ENCODE measurements at places on chromosomes 13 and 19.
A peak's percentile ranks its signal among the peaks of the same experiment; 100 is the strongest.

DNA sequence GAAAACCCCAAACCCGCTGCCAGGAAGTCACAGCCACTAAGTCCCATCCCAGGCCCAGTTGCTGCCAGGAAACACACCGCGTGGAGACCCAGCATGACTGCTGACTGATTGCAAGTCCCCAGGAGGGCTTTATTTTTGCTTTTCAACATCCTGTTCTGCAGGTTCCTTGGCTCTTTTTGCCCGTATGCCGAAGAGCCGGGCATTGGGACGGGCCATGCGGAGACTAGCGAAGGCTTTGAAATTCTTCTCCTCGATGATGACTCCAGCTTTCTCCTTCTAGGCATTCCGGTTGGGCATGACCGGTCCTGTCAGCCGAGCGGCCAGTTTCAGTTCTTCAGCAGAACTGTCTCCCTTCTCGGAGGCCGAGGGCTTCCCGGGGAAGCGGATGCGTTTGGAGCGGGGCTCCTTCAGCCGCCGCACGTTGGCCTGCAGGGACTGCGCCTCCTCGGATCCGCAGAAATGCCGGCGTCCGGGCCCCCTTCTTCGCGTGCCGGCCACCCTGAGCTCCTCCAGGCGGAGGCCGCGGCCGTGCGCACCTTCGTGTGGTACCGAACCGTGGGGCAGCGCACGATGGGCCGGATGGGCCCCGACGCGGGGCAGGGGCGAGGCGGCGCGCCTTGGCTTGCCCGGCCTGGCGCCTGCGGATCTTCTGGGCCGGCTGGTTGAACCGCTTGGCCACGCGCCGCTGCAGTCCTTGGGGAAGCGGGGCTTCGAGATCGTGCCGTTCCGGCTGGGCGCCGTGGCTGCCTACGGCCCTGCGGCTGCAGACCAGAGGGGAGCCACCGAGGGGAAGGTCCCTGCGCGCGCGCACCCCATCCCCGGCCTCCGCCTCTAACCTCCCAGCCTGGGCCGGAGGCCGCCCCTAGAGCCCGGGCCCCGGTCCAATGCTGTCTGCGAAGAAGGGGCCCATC lies 15.2 kb downstream of the ZSCAN5C start:
- DNase-seq = no peak

GRCh38 chr19:46571495-46571894 lies 29.6 kb upstream of the CALM3 start:
- DNase-seq = no peak

GRCh38 chr13:50340146-50340545 lies 324.9 kb downstream of the KCNRG start:
- DNase-seq = no peak

GRCh38 chr19:14393329-14393728 lies 12.1 kb downstream of the ADGRE5 start:
- no peak for DNase-seq

DNA sequence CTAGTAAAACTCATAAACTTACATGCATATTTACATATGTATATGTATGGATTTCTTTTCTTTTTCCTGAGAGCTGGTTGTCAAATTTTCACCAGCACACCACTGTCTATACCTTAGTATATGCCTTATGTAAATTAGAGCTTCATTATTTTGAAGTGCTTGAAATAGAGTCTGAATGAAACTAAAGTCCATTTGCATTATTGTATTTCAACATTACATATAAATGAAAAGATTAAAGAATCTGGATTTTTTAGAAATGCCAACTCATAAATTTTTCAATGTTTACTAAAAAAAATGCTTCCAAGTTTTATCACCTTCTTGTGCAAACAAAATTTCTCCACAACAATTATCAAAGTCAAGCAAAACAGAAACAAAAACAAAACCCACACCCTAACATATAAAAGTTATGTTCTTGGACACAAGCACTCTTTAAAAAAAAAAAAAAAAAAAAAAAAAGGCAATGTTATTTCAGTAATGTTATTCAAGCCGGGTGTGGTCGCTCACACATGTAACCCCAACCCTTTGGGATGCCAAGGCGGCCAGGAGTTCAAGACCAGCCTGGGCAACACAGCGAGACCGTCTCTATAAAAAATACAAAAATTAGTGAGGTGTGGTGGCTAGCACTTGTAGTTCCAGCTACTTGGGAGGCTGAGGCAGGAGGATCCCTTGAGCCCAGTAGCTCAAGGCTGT lies 18.3 kb downstream of the MED26 start:
- no peak for DNase-seq

GRCh38 chr19:51887522-51888498 lies at the start of gene ZNF577:
Gene ZNF577, minus strand, starts transcription at chr19:51887951. Its CDS starts 7,569 bp downstream, at chr19:51880382.
- DNase-seq = peak; percentile 54

DNA sequence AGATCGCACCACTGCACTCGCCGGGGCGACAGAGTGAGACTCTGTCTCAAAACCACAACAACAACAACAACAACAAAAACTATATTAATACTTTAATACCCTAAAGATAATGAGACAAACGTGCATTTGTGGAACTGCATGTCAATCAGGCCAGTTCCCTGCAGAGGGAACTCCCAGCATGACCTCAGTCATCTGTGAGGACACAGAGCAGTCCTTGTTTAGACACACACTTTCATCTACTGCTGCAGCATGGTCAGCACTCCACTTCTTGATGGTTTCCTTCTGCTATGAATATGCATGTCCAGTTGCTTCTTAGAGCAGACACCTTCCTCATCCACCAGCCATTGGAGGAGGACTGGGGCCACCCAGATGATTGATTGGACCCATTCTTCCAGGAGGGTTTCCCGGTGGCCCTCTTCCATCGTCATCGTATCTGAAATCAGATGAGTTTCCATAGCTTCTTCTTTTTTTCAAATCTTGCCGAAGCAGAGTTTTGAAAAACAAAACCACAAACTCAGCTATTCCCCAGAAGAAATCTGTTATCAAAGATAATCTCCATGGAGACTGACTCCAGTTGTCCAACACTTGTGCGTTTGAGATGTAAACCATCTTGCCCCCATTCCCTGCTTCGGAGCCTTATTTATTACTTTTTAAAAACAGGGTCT lies 26.5 kb downstream of the ZNF607 start:
- DNase-seq = no peak

DNA sequence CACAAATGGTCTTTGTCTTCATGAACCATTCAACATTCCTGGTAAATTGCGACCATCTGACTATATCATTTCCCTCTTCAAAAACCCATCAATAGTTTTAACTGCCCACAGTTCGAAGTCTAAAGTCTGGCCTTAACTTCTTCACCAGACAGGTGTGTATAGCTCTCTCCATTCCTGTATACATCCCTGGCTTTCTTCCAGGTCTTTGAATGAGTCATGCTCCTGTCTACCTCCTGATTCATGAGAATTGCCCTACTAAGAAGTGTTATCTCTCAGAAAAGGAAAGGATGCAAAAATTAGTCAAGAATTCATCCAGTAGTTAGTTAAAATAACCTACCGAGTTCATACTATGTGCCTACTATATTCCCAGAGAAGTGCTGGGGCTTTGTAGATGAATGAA lies 225.0 kb downstream of the TBC1D4 start:
- DNase-seq = no peak

DNA sequence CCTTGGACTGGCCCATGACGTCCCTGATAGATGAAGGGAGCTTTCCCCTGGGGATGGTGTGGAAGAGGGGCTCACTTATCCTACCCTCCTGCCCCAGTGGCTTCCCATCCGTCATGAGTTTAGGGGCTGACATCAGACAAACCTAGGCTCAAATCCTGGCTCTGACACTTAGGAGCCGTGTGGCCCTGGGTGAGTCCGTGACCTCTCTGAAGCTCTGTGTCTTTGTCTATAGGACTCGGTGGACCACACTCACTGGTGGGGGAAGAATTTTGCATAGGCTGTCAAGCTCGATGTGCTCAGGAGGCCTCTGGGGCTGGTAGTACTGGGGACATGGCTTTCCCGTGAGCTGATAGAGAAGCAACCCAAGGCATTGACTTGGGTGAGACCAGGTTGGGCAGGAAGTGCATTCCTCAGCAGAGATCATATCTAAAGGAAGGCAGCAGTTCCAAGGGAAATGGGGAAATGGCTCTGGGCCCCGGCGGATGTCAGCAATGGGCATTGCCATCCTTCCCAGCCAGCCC lies 17.4 kb upstream of the AP1M2 start:
- no peak for DNase-seq

GRCh38 chr13:90613076-90613795 lies 734.3 kb upstream of the MIR17HG start:
- DNase-seq = no peak
